Panc1 (cell line): ENCODE measurements at places on chromosomes 2 and 18.

- no peak for DNase-seq
These were observed 339.9 kb upstream of the PKDCC start for GRCh38 chr2:41707790-41708451.

GRCh38 chr2:237500681-237501424 is 13.8 kb downstream of the MLPH start:
- DNase-seq: peak; percentile 94

DNA sequence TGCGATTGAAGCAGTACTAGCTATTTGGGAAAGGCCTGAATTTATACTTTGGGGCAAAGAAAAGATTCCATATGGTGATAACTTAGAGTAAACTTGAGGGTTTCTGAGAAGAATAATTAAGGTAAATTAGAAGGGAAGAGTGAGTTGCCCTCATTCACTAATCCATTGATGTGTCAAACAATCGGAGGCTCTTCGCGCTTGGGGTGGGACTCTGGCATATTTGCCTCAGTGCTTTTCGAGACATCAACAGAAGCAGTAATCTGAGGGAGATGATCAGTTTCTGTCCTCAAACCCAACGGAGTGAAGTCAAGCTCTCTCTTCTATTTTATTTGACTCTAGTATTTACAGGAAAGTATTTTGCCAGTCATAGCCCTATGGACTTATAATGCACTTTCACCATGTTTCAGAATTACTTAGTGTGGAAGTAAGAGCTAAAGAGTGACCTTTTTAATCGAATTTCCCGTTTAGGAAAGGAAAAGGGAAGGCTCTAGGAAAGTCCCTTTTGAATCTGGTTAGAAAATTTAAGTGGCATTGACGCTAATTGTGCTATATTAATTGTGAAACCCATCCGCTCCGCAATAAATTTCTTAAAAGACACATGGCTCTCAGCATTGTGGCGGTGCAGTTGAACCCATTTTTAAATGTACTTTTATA is 1.3 kb downstream of the RAB10 start:
- no peak for DNase-seq

- no peak for DNase-seq
These were observed 217.2 kb upstream of the OSR1 start for GRCh38 chr2:19575641-19576040.

DNA sequence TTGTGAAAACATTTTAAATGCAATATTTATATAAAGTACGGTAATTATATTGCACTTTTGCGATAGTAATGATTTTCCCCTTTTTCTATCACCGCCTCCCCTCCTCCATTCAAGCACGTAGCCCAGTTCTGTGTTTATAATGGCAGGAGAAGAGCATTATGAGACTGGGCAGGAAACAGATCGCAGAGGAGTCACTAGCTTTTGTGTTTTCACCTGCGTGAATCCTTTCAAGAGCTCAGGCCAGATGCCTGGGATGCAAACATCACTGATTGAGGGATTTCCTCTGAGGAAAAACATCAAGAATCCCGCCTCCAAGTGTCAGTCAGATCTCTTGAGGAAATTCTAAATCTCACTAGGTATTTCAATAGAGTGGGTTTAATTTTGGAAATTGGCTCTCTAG is 178.4 kb upstream of the FN1 start:
- no peak for DNase-seq

DNA sequence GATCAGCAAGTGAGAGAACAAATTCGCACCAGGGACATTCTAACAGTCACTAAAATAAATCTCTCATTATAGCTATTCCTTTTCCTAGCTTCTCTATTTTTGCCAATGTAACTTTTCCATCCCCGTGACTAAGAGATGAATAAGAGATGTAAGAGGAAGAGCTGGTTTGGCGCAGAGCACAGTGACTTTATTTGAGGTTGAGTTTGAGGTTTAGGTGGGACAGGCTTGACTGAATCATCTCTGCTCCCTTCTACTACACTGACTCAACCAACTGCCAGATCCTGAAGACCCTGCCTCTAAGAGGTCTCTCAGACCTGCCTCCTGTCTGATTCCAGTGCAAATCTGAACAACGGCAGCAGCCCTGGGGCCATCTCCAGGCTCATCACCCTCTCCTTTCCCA is 28.0 kb downstream of the RFX8 start:
- DNase-seq: no peak

GRCh38 chr18:76488190-76488589 is 6.9 kb downstream of the ZNF516 start:
- no peak for DNase-seq

DNA sequence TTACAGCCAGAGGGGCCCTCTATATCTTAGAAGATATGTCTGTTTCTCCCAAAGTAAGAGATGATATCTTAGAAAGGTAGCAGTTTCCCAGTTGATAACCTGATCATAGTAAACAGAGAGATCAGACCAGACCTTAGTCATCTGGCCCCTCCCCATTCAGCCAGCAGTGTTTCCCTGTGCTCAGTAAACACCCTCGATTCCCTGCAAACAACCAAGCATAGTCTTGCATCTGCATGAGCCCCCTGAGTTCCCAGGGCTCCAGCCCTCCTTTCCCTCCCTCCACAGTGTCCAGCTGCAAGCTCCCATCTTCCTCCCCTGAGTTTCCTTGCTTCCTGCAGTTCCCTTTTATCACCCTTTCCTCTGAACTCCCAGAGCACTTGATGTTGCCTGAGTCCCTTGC is 20.3 kb downstream of the NRP2 start:
- DNase-seq: no peak

- no peak for DNase-seq
These were observed 9.0 kb upstream of the IL18R1 start for GRCh38 chr2:102346381-102347130.

DNA sequence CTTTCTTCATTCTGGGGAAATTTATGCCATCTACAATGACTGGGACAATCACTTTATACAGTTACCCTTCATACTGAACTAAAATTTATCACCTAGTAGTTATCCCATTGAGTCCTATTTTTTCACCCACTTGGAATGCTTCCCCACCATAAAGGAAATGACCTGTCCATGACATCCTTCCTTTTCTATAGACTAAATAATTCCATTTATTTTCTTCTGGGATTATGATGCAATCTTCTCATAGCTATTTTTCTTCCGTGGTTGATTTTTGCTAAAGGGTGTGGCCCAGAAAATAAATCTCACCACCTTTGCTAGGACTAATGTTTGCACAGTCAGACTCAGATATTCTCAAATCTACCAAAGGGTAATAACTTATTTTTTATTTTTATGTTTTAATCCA is 186.1 kb upstream of the NRXN1 start:
- no peak for DNase-seq

DNA sequence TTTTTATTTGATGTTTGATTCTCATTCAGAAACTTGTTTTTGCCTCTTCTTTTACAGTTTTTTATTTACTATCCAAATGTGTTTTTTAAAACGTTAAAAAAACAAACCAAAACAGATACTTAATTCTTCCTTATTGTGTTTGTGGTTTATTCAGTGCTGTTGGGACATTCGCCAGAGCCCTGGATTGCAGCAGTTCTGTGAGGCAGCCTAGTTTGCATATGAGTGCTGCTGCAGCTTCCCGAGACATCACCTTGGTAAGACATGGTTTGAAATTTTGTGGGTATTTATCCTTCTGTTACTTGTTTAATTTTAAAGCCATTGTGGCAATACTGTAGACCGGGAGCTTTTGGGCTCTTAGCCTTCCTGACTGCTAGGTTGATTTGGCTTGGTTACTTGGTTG is 91.2 kb downstream of the MTA3 start:
- DNase-seq: no peak

GRCh38 chr2:6564326-6564725 is 301.4 kb downstream of the CMPK2 start:
- DNase-seq: no peak

GRCh38 chr2:147482111-147482895 is 362.5 kb upstream of the ACVR2A start:
- DNase-seq: no peak

DNA sequence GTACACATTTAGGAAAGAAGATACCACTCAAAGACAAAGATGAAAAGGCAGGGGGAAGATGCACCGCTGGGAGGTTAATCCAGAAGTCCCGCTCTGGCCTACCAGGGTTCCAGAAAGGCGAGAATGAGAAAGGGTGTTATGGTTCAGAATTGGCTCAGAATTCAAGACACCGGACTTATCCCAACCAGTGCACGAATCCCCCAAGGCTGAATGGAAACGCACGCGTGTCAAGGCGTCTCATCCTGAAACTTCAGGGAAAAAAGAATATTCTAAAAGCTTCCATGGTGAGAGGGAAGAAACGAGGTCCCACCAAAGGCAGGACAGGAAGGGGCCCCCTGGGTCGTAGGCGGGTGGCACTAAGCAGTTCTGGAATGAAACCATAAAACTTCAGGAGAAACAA is 71.9 kb downstream of the SLC66A2 start:
- no peak for DNase-seq

DNA sequence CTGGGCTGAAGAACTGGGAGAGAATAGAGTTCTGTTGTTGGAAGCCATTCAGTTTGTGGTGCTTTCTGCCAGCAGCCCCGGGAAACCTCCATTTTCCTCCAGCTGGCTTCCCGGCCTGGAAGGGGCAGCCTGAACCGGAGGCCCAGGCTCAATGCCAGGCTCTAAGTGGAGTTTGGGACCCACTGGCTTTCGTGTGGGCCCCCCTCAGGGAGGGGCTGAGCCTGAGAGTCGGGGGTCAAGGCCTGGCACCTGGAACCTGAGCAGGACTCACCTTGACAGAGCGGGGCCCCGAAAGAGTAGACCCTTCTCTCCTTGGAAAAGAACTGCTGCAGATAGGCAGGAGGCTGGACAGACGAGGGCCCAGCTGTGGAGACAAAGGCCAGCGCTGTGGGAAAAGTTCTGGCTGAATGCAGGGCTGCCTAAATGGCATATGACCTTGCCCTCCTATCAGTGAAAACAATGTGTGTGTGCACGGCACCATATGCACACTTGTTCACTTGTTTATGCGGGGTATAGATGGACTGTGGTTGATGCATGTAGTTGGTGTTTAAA is 34.8 kb upstream of the ASB18 start:
- no peak for DNase-seq

DNA sequence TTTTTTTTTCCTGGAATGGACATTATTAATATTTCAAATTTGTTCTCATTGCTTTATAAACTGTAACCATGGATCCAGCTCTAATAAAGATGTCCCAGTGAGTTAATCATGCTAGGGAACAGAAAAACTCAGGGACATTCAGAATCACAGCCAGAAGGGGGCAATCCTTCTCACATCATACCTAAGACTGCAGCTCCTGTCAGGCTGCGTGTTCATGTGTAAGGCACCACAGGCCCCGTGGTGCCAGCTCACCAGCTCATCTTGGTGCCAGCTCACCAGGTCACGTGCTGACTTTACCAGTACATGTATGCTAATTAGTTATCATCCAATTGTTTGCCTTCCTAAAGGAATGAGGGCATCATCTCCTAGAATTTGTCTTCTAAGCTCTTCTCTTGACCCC is 84.7 kb upstream of the NEDD4L start:
- peak; percentile 45 for DNase-seq

GRCh38 chr2:96642564-96643360 is at the start of gene FER1L5:
Gene FER1L5, plus strand, starts transcription at chr2:96642764. Its CDS starts 73 bp downstream, at chr2:96642837.
- no peak for DNase-seq

DNA sequence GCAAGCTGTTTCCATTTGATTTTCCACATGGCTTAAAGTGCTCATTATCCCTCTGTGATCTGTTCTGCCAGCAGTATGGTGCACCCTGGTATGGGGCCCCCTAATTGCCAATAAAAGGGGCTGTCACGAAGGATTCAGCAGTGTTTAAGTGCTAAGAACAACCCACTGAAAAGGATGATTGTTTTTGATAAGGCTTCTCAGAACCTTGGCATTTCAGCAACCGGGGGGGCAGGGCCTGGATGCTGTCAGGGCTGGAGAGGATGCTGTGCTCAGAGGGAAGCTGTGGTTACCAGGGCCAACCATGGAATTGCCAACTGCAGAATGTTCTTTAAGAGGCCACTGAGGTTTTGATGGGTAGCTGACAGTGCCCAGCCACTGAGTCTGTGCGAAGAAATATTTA is 117.8 kb downstream of the CTIF start:
- no peak for DNase-seq

DNA sequence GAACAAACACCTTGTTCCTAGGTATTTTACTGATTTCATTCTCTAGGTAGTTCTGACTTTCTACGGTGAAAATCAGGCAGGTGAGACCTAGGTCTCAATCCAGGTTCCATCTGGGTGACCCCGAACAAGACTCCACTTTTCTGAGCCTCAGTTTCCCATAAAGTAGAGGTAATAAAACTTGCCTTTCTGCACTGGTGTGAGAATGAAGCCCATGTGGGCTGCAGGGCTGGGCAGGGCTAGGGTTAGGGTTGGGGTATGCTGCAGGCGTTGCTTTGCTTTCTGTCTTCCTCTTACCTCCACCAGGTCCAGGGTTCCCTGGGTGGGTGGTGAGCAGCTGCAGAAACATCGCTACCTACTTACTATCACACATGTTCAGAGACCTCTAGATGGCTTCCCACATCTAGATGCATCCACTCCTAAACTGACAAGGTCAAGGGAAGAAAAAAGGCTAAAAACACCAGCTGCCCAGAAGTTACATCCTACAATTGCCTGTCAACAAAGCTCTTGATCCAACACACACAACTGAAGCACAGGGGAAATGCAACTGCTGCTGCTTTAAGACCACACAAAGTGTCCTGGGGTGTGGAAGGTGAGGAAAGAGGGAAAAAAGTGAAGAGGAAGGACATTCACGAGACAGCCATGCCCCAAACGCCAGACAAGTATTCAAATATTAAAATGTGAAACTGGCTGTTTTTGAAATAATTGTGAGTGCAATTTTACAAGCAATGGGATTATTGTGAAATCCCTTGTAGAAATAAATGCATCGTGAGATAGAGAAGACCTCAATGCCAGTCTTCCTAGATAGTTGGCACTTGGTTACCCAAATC is 23.5 kb downstream of the MBP start:
- DNase-seq: no peak

- DNase-seq: no peak
These were observed 43.1 kb downstream of the MYCN start for GRCh38 chr2:15983496-15983895.

DNA sequence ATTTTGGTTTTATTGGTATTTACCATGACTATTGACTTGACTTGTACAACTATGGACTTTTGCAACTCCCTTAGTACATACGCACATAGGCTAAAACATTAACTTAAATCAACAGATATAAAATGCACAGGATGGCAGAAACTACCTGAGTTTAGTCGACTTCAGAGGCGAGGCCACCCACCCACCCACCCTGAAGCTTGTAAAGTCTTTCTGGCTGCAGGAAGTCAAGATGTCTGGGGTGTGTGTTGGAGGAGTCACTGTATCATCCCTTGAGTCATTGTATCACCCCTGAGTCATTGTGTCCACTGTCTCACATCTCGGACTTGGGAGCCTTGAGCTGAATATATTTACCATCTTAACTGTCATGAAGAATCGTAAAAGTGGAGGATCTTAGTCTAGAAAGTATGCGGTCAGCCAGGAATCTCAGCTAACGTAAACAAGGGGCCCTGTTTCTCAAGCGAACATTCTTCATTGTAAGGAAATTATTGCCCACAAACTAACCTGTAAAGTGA is 140.0 kb upstream of the ST6GAL2 start:
- peak; percentile 88 for DNase-seq
